ENCODE measurements at places on chromosomes 12 and 14. TPM values are rescaled to one million over a fixed set of nuclear protein-coding genes. Genes with fewer than 3 reads are reported as not detected.
A peak's percentile ranks its signal among the peaks of the same experiment; 100 is the strongest.

- H3K4me1 ChIP-seq = no peaks in the 10 kb centered on the region
- H3K27ac ChIP-seq = no peak overlapping the region
- no peak overlapping the region for H3K4me3 ChIP-seq
- no peaks in the 10 kb centered on the region for H3K36me3 ChIP-seq
Observed at GRCh38 chr12:5348491-5348890, 83.4 kb upstream of the NTF3 start.

DNA sequence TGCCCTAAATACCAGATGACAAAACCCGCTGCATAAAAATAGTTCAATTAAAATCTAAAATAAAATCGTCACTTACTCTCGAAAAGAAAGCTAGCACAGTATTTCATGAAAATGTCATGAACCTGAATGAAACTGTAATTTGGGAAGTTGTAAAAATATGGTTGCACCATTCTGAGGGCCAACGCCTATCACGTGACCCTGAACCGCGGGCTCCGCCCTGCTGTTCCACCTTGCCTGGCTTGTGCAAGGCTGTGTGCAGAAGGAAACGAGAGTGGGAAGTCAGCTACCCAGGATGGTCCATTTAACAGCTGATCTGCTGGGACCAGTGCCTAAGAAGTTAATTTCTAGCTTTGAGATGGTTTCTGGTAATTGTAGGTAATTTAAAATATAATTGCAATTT, 91.7 kb upstream of the BMP4 start:
- DNase-seq = no peak
- H3K4me3 ChIP-seq = no peak overlapping the region
- H3K27ac ChIP-seq = no peak overlapping the region
- no peaks in the 10 kb centered on the region for H3K27me3 ChIP-seq
- H3K4me1 ChIP-seq = no peaks in the 10 kb centered on the region
- H3K36me3 ChIP-seq = no peaks in the 10 kb centered on the region

The CLEC6A gene
- not detected for total RNA-seq

The MSI1 gene
- 16.0 TPM for total RNA-seq

GRCh38 chr14:79475887-79476532, 735.3 kb downstream of the DIO2 start:
- H3K4me1 ChIP-seq = no peaks in the 10 kb centered on the region
- H3K4me3 ChIP-seq = no peak overlapping the region
- DNase-seq = no peak
- H3K36me3 ChIP-seq = no peaks in the 10 kb centered on the region
- no peaks in the 10 kb centered on the region for H3K27me3 ChIP-seq

DNA sequence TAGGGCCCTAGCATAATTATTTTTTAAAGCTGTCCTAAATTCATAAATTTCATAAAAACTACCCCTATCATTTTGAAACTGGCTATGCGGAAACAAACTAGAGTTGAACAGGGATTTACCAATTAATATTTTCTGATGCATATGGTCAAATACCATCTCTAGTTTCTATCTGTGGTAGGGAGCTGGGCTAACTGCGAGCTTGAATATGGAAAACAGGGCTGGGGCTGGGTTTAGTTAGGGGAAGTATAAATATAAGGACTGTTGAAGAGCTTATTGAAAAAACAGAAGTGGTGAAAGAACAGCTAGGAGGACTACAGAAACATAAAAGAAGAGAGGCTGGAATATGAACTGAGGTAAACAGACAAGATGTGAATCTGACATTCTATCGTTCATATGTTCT, 91.8 kb downstream of the SLC38A1 start:
- H3K27ac ChIP-seq = no peak overlapping the region
- H3K4me3 ChIP-seq = no peak overlapping the region
- H3K27me3 ChIP-seq = no peaks in the 10 kb centered on the region
- no peaks in the 10 kb centered on the region for H3K4me1 ChIP-seq
- no peaks in the 10 kb centered on the region for H3K36me3 ChIP-seq

DNA sequence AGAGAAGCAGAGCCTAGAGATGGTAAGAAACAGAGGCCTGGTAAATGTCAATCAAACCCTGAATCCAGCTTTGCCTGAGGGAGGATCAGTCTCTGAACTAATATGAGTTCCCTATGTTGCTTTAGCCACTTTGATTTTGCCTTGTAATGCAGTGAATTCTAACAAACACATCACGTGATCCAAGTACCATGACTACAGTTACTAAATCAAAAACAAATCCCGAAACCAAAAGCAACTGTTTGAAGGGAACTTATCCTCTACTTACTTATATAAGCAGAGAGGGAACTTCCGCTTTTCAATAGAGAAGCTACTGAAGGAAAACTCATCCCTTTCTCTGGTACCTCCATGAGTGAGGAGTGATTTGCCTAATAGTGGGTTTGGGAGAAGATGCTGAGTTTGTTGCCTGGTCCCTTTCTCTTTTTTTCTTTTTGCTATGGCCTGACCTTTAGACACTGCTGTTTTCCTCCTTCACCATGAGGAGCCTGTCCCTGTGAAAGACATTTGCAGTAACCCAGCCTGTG, 7.7 kb upstream of the PPTC7 start:
- H3K27me3 ChIP-seq = no peaks in the 10 kb centered on the region
- no peaks in the 10 kb centered on the region for H3K36me3 ChIP-seq
- no peak overlapping the region for H3K4me3 ChIP-seq
- no peak overlapping the region for H3K27ac ChIP-seq
- no peak for DNase-seq
- no peaks in the 10 kb centered on the region for H3K4me1 ChIP-seq

DNA sequence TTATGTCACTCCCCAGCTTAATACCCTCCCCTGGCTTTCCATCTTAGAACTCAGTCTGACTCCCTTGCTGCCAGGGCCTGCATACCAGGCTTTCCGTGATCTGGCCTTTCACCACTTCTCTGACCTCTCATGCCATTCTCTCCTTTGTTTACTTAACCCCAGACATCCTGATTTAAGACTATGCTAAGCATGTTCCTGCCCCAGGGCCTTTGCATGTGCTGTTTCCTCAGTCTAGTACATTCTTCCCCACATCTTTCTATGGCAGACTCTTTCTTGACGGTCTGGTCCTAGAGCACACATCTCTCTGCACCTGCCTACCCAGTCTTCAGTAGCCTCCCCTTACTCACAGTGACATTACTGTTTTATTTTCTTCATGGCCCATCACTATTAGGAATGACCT, 42.2 kb downstream of the PLXNC1 start:
- H3K4me1 ChIP-seq = peaks cover 7% of the 10 kb centered on the region
- H3K36me3 ChIP-seq = no peaks in the 10 kb centered on the region
- peaks cover 18% of the 10 kb centered on the region for H3K27me3 ChIP-seq
- no peak overlapping the region for H3K27ac ChIP-seq

The AQP6 gene
- not detected for total RNA-seq

The SYNDIG1L gene
- not detected for total RNA-seq

The CALM1 gene
- 347 TPM for total RNA-seq

- H3K4me3 ChIP-seq = no peak overlapping the region
- H3K27me3 ChIP-seq = no peaks in the 10 kb centered on the region
- H3K36me3 ChIP-seq = no peaks in the 10 kb centered on the region
- H3K4me1 ChIP-seq = no peaks in the 10 kb centered on the region
Observed at GRCh38 chr14:56787530-56787929, 22.7 kb downstream of the OTX2 start.

The GPHN gene
- total RNA-seq = 6.9 TPM

- no peak for DNase-seq
- no peak overlapping the region for H3K27ac ChIP-seq
- peaks cover 8% of the 10 kb centered on the region for H3K36me3 ChIP-seq
- H3K27me3 ChIP-seq = no peaks in the 10 kb centered on the region
- no peak overlapping the region for H3K4me3 ChIP-seq
- peaks cover 9% of the 10 kb centered on the region for H3K4me1 ChIP-seq
Observed at GRCh38 chr14:103428723-103429556, 43.7 kb downstream of the MARK3 start.

The PTHLH gene
- total RNA-seq = 53.5 TPM

The MGP gene
- not detected for total RNA-seq

- H3K4me1 ChIP-seq = no peaks in the 10 kb centered on the region
- H3K27me3 ChIP-seq = no peaks in the 10 kb centered on the region
- H3K27ac ChIP-seq = no peak overlapping the region
- DNase-seq = no peak
Observed at GRCh38 chr14:65370801-65371248, 41.7 kb upstream of the FUT8 start.

GRCh38 chr12:20370014-20370386, 1.7 kb downstream of the PDE3A start:
- H3K27me3 ChIP-seq = no peaks in the 10 kb centered on the region
- peak overlapping the region; percentile 94 for H3K4me3 ChIP-seq
- DNase-seq = peak; percentile 14
- H3K4me1 ChIP-seq = no peaks in the 10 kb centered on the region
- H3K27ac ChIP-seq = peak overlapping the region; percentile 85

The SPTB gene
- total RNA-seq = 0.43 TPM

- DNase-seq = peak; percentile 100
- H3K27me3 ChIP-seq = no peaks in the 10 kb centered on the region
- H3K36me3 ChIP-seq = no peaks in the 10 kb centered on the region
Observed at GRCh38 chr12:27179400-27180214, 64.5 kb upstream of the STK38L start.

DNA sequence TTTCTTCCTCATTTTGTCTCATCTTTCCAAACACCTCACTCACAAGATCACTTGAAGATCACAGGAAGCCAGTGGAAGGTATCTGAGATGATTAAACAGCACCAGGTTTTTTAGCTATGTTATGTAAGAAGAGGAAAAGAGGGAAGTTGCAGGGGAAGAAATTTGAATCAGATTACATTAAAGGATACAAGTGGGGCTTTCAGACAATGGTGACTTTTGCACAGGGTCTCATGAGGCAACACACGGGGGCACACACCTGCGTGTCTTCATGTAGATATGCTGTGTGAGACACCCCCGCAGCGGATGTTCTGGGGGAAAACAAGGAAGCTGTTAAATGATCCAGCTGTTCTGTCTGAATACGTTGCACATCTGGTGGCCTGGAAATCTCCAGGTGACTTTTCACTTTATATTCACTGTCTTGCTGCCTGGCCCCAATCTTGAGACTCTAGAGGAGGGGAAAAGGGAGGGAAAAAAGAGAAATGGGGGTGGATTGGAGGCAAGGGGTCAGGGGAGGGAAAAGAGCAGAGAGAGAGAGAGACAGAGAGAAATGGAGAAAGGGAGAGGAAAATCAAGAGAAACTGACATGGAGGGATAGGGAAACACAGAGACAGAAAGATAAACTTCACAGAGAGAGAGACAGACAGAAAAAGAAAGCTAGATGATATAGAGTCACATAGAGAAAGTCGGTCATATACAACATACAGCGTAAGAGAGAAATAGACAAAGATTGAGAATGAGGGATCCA, 36.3 kb upstream of the PPP1CC start:
- H3K4me1 ChIP-seq = no peaks in the 10 kb centered on the region
- H3K27ac ChIP-seq = no peak overlapping the region
- DNase-seq = no peak
- no peaks in the 10 kb centered on the region for H3K36me3 ChIP-seq

- peaks cover 70% of the 10 kb centered on the region for H3K36me3 ChIP-seq
- H3K27me3 ChIP-seq = no peaks in the 10 kb centered on the region
- H3K4me1 ChIP-seq = peaks cover 12% of the 10 kb centered on the region
- H3K27ac ChIP-seq = no peak overlapping the region
Observed at GRCh38 chr12:111451649-111452129, 46.0 kb downstream of the SH2B3 start.

DNA sequence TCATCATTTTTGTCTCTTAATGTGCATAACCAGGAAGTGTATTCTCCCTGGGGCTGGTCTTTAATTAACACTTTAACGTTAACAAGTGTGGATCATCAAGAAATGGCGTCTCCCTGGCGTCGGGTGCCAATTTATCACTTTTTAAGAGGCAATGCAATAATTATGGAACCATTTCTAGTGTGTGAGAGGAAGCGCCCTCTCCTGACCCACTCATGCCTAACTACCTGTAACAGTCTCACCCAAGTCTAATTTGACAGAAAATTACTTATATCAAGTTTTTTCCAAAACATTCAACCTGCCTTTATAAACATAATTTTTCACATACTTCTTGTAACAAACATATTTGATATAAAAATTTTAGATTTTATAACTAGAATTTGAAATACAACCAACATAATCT, 905.3 kb upstream of the MDGA2 start:
- H3K4me1 ChIP-seq = no peaks in the 10 kb centered on the region
- H3K4me3 ChIP-seq = no peak overlapping the region
- H3K27ac ChIP-seq = no peak overlapping the region
- H3K36me3 ChIP-seq = no peaks in the 10 kb centered on the region
- no peak for DNase-seq

The FBLN5 gene
- total RNA-seq = 12.5 TPM

DNA sequence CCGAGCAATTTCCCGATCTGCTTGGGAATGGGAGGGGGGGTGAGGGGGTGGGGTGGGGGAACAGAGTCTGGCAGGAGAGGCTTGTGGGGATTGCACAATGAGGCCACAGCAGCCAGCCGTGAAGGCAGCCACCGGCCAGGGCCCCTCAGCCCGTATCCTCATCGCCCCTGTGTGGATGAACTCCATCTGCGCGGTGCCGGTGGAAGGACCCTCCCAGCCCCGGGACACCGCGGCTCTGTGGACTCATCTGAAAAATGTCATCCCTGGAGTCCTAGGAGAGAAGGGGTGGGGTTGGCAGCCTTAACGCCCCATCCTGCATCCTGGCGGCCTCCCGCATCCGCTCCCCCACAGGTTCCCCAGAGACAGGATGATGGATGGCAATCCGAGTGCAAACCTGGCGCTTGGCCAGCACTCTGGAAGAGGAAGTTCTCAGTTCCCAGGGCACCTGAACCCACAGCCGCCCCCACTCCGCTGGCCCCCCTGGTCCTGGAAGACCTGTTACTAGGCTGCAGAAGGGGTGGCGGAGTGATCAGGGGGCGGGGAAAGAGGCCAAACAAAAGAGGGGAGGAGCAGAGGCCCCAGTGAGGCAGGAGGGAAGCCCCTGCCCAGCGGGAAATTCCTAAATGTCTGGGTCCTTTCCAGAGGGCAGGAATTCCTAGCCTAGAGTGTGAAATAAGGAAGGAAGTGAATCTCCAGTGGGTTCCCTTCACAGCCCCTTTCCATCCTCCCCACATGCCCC, 1.2 kb upstream of the TNFAIP2 start:
- no peaks in the 10 kb centered on the region for H3K27me3 ChIP-seq
- H3K36me3 ChIP-seq = no peaks in the 10 kb centered on the region
- peaks cover 25% of the 10 kb centered on the region for H3K4me1 ChIP-seq
- no peak overlapping the region for H3K27ac ChIP-seq

The GPR68 gene
- 0.50 TPM for total RNA-seq

- no peak overlapping the region for H3K4me3 ChIP-seq
- H3K4me1 ChIP-seq = peaks cover 7% of the 10 kb centered on the region
- no peak for DNase-seq
- H3K27me3 ChIP-seq = no peaks in the 10 kb centered on the region
- H3K36me3 ChIP-seq = no peaks in the 10 kb centered on the region
- no peak overlapping the region for H3K27ac ChIP-seq
Observed at GRCh38 chr14:89365061-89365801, 51.8 kb downstream of the FOXN3 start.
